ENCODE measurements at places on chromosomes 2 and 18. TPM values are rescaled to one million over a fixed set of nuclear protein-coding genes. Genes with fewer than 3 reads are reported as not detected.

Gene LBX2
- total RNA-seq, result 1.3 TPM

Gene IL36G
- total RNA-seq, result not detected

Gene RNF125
- total RNA-seq, result not detected

Gene PARD3B
- 13.0 TPM for total RNA-seq

Gene INPP4A
- total RNA-seq, result 38.7 TPM

Gene TCF23
- total RNA-seq, result not detected

Gene PJVK
- total RNA-seq, result 2.1 TPM

Gene GKN2
- not detected for total RNA-seq

Gene C2orf81
- total RNA-seq, result 0.30 TPM

Gene RUFY4
- total RNA-seq, result not detected

Gene HOXD3
- total RNA-seq, result 2.4 TPM

Gene ZNF385B
- not detected for total RNA-seq

Gene DNER
- 0.30 TPM for total RNA-seq

Gene BOK
- 21.7 TPM for total RNA-seq

Gene ROCK2
- 30.0 TPM for total RNA-seq

Gene VWC2L
- not detected for total RNA-seq

Gene NOL4
- total RNA-seq, result 0.30 TPM

Gene EMILIN1
- total RNA-seq, result 394 TPM

Gene LHCGR
- not detected for total RNA-seq

Gene SERPINB12
- not detected for total RNA-seq

Gene POTEI
- not detected for total RNA-seq

Gene TCF7L1
- 1.3 TPM for total RNA-seq

Gene LOXHD1
- not detected for total RNA-seq

Gene ALLC
- not detected for total RNA-seq

Gene CCDC121
- total RNA-seq, result 0.83 TPM

Gene MYL12A
- total RNA-seq, result 830 TPM

Gene FAM237A
- total RNA-seq, result not detected

Gene MEP1B
- not detected for total RNA-seq

Gene RALB
- total RNA-seq, result 58.5 TPM

Gene OR6B2
- total RNA-seq, result not detected
